ENCODE measurements at places on chromosomes 2 and 18.

- no peak for DNase-seq
Measured at GRCh38 chr2:74514368-74515270, at the start of gene TLX2. Gene TLX2 (plus strand): TSS chr2:74514450. CDS start chr2:74514807, 357 bp downstream.

GRCh38 chr2:73260338-73260984, 23.8 kb downstream of the FBXO41 start:
- DNase-seq, result no peak

GRCh38 chr2:215982465-215982875, 30.9 kb downstream of the MREG start:
- DNase-seq, result no peak

GRCh38 chr2:17059458-17059857, 393.8 kb upstream of the CYRIA start:
- no peak for DNase-seq

DNA sequence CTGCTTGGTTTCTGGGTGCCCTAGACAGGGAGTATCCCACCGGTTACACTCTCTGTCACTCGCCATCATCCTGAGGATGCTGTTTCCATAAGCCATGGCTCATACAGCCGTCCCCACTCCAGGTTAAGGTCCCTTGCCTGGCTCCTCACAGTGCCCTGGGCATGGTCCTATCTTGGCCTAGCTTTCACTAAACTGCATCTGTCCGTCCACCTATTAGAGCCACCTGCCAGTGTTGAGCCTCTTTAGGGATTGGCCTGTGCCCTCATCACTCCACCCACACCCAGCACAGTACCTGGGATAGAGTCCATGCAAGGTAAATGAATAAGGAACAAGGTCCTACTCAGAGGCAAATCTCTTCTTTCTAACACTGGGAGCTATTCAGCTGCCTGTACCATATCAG, 320.1 kb downstream of the GBX2 start:
- DNase-seq, result no peak

DNA sequence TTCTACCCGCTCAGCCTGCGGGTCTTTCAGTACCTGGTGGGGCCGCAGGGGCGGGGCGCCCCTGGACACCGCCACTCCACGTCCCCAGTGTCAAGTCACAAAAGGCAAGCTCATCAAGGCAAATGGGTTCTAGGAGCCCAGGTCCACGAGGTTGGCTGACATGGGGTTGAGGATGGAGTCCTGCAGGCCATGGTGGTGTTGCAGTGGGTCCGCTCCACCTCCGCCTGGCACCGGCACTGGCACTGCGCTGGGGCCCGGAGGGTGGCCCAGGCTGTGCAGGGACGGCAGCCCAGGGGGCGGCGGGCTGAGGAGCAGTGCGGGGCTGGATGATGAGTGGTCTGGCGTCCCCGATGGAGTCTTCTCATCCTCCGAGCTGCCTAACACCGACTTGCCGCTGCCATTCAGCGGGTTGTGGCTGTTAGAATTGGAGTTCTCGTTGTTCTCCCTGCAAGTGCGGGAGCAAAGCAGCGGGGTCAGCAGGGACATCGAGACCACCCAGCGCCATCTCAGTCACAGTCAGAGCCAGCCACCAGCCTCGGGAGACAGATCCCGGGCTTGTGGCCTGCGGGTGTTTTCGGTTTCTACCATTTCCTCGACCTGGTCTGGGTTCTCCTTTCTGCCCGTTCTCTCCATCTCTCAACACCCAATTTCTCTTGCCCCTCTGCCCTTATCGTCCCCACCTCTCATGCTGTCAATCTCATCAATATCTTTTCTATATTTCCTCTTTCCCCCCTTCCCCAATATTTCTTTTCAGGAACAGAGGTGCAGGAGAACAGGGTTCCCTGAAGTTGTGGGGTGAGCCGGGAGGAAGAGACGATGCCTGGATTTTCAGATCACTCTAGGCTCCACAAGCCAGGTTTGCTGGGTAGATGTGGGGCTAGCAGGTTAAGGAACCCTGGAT, 3.0 kb downstream of the SIX2 start:
- DNase-seq, result no peak

DNA sequence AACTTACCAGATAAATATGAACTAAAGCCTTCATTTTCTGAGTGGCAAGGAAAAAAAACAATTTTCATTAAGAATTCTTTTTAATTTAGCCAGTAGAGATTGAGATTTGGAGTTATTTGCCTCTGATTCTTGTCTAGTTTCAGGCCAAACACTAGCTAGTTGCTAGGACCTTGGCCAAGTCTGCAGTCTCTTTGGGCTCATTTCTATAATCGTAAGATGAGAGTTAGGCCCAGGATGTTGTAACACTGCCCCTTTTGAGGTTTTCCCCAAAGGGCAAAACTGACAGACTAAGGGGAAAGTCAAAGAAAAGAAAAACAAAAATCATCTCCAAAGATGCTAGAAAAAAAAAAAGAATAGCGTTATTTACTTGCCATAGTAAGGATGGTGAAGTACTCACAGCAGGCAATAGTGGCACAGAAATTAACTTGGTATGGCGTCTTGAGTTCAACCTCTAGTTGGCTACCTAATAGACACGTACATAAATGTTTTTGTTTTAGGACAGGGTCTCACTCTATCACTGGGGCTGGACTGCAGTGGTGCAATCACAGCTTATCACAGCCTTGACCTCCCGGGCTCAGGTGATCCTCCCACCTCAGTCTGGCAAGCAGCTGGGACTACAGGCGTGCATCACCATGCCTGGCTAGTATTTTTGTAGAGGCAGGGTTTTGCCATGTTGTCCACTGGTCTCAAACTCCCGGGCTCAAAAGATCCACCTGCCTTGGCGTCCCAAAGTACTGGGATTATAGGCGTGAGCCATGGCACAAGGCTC, 23.0 kb upstream of the ADAM17 start:
- no peak for DNase-seq

GRCh38 chr18:59810183-59810582, 89.6 kb upstream of the PMAIP1 start:
- no peak for DNase-seq

GRCh38 chr2:34737146-34737545, 1138.0 kb upstream of the FAM98A start:
- DNase-seq, result no peak

DNA sequence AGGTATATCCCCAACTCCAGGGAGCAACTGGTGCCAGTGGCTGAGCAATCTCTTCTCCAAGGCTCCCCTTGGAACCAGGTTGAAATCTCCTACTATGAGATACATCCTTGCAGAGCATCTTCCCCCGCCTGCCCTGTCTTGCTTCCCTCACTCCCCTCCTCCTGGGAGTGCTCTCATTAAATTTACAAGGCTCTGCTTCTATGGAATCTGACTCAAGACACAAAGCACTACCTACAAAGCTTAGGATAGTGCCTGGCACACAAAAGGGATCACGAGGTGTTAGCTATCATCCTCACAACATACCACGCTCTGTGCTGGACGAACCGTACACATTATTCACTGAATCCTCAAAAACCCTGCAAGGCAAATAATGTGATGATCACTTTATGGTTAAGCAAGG, 121.6 kb downstream of the GALNT14 start:
- no peak for DNase-seq

GRCh38 chr2:58378152-58378551, 137.0 kb upstream of the FANCL start:
- no peak for DNase-seq

Data from NCI-H187 (cell line).